ENCODE measurements at places on chromosomes 7 and 10.
A peak's percentile ranks its signal among the peaks of the same experiment; 100 is the strongest.

- ATAC-seq = peak; percentile 90
Observed at GRCh38 chr10:103637927-103638557, 144.5 kb downstream of the NEURL1 start.

GRCh38 chr7:149310113-149310836, 48.3 kb downstream of the ZNF783 start:
- peak; percentile 55 for ATAC-seq

DNA sequence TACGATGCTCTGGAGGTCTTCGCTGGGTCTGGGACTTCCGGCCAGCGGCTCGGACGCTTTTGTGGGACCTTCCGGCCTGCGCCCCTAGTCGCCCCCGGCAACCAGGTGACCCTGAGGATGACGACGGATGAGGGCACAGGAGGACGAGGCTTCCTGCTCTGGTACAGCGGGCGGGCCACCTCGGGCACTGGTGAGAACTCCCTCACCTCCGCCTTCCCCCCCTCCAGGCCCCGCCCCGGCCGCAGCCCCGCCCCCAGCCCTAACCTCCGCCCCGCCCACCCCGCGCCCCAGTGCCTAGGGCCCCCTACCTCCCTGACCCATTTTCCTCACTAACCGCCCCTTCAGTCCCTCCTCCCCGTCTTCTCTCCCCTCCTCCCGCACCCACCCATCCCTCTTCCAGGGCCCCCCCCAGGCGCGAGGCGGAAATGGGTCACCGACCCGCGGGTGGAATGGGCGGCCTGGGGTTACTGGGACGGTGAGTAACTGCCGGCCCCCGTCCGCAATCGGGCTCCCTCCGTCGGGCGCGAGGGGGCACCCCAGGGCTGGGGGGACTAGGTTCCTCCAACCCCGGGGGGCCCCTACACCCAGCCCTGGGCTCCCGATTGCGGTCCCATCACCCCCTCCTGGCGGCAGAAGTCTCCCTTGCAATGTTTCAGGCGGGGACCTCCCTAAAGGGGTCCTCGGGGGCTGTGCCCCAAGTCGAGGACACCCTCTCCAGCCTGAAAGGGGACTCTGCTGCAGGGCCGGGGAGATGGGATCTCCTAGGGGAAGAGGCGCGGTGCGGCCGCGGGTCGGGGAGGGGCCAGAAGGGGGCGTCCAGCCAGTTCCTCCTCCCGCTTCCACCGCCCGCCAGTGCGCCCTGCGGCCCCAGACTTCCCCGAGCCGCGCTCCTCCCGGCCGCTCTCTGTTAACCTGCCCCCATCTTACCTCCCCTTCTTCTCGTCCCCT, 2.1 kb downstream of the PCOLCE start:
- peak; percentile 84 for ATAC-seq

DNA sequence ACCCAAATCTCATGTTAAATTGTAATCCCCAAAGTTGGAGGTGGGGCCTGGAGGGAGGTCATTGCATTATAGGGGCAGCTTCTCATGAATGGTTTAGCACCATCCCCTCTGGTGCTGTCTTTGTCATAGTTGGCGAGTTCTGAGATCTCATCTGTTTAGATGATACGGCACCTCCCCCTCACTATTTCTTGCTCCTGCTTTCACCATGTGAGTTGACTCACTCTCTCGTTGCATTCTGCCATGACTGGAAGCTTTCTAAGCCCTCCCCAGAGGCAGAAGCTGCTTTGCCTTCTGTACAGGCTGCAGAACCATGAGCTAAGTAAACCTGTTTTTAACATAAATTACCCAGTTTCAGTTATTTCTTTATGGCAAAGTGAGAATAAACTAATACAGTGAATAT, 18.9 kb upstream of the ZNF138 start:
- ATAC-seq = no peak

- no peak for ATAC-seq
Observed at GRCh38 chr7:127845522-127846214, 185.6 kb downstream of the LRRC4 start.
